G401 (cell line): ENCODE measurements at places on chromosomes 16 and 17. TPM values are rescaled to one million over a fixed set of nuclear protein-coding genes. Genes with fewer than 3 reads are reported as not detected.

The CEP20 gene
- 53.8 and 85.1 TPM in 2 replicates for total RNA-seq

- DNase-seq, result no peak
These were observed 3.2 kb upstream of the ZNF785 start for GRCh38 chr16:30588651-30589050.

The NECAB2 gene
- 7.4 and 9.2 TPM in 2 replicates for total RNA-seq

GRCh38 chr16:12547608-12547922 lies 256.1 kb downstream of the CPPED1 start:
- DNase-seq, result no peak

DNA sequence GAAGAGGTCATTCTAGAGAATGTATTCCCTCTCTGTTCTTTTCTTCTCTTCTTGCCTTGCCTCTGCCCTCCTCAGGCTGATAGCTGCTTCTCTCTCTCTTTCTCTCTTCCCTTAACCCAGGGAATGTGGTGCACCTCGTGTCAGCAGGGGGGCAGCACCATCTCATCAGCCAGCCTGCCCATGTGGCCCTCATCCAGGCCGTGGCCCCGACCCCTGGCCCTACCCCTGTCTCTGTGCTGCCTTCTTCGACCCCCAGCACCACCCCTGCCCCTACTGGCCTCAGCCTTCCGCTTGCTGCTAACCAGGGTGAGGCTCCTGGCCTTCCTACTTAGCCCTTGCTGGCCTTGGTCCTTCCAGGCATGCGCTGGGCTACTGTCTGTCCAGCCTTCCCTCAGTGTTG lies 23.5 kb downstream of the SRCAP start:
- DNase-seq, result no peak

- DNase-seq, result no peak
These were observed 16.2 kb downstream of the CLUH start for GRCh38 chr17:2695243-2695960.

The COQ7 gene
- total RNA-seq, result 16.6 and 24.0 TPM in 2 replicates

- DNase-seq, result peak; percentile 59
These were observed 8.1 kb downstream of the MEIOB start for GRCh38 chr16:1863681-1864460.

DNA sequence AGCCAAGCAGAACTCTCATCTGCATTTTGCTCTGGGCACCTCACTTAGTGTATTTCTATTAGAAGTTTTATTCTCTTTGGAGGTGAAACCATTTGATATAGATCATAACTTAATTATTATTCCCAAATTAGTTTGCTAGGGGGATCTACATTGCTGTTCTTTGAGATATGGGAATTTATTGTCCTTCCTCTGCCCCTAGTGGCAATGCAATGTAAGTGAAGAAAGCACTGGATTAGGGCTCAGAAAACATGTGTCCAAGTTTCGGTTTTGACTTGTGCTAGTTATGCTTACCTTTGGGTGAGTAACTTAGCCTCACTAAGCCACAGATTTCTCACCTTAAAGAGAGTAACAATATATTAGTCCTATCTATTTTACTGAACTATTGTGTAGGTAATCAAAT lies 2.9 kb downstream of the KRT39 start:
- DNase-seq, result no peak

The CORO6 gene
- 3.6 and 9.7 TPM in 2 replicates for total RNA-seq

DNA sequence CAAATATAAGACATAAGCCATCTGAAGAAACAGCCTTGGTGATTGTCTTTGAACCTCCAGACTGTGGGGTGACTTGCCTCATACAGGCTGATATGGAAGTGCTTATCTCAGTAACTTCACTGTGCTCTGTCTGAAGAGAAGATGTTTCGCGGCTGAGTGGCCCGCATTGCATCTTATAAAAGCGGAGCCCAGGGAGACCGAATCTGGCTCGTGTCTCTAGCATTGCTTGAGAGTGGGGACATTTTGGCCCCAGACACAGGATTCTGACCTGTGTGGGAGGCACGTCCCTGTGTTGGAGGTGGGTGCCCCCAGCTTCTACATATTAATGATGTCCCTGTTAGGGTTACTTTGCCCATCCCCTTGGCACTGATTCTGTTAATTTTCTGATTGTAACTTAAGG lies 66.4 kb downstream of the METRNL start:
- no peak for DNase-seq

- DNase-seq, result no peak
These were observed 802 bp upstream of the TOB1 start for GRCh38 chr17:50866950-50867362.

The KRT15 gene
- not detected in 2 replicates for total RNA-seq

DNA sequence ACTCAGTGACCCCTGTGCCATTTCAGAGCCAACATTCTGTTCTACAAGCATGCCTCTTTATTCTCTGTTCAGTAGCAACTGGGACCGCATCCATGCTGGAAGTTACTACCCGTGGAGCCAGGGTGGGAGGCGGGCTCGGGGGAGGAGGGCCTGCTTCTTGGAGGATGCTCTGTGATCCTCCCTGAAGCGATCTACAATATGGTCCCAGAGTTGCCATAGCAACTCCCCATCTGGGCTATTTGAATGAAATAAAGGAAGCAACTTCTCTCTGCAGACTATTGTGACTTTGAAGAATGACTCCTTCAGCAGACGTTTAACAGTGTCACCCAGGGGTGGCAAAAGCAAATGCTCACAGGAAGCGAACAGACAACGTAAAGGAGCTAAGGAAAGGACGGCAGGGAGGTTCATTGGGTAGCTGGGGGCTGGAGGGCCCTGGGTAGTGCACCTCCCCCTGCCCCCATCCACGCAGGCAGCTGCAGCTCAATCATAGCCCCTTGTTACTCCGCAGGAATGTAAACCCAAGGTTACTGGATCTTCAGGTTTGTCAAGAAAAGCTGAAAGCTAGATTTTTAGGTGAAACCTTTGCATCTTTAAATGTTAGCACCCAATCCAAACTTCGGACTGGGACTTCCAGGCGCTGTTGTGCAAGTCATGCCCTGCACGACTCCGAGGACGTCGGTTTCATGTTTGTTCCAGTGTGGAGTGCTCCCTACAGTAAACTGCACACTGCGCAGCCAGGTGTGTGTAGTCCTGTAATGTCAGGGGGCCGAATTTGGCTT lies 51.1 kb upstream of the MEAK7 start:
- peak; percentile 30 for DNase-seq

The MARVELD3 gene
- 3.6 and 4.3 TPM in 2 replicates for total RNA-seq

DNA sequence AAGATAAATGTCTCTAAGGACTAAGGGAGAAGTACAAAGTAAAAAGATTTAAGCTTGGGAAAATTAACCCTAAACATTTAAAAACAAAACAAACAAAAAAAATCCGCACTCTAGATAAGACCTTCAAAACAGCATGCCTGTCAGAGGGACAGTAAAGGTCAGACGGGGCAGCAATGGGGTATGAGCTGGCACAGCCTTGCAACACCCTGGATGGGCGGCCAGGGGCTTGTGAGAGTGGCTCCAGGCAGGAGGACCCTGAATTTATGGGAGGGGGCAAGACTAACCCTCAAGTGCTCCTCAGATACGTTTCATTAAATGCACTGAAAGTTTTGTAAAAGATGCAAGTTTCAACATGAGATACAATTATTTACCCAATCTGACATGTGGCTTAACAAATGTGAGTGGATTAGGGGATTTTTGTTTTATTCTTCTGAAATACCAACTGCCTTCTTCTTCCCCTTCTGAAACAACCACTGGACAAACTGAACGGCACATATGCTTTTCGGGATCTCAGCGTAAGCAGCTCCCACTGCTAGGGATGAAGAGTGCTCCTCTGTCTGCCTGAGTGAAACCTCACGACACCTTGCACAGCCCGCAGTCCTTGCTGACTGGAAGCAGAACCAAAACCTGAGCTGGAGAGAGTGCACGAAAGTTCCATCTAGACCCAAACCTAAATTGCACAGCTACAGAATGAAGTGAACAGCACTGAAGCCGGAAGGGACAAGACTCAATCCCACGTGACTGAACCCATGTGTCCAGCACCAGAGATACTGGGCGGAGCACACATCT lies 128.4 kb downstream of the ANKRD11 start:
- DNase-seq, result peak; percentile 43

The AATK gene
- 7.5 and 19.0 TPM in 2 replicates for total RNA-seq

DNA sequence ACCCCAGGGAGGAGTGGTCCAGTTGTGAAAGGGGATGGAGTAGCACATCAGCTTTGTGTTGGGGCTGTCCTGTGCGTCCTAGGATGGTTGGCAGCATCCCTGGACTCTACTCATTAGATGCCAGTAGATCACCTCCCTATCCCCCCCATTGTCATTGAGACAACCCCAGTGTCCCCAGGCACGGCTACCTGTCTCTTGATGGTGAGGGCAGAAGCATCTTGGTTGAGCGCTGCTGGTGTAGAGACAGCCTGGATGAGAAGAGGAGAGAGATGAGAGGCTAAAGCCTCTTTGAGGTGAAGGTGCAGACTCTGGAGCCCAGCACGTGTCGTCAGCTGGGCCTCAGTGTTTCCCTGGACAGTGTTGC lies 55.4 kb downstream of the TNFRSF13B start:
- no peak for DNase-seq

The CBX1 gene
- total RNA-seq, result 54.5 and 65.0 TPM in 2 replicates

DNA sequence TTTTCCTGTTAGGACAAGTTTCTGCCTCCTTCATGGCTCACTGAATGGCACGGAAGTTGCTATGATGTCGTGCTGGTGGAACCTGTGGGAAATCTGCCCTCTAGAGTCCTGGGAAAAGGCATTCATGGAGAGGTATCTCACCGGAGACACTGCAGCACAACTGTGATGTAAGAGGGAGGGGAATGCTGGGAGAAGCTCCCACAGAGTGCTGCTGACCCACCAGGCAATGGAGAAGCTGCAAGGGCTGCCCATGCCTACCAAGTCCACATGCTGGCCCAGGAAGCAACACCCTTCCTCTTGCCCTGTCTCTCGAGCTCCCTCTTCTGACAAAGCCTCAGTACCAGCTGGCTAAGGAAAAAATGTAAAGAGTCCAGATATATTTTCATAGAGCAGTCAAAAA lies 45.2 kb upstream of the SLC5A11 start:
- DNase-seq, result no peak

The SCNN1B gene
- total RNA-seq, result not detected in 2 replicates

DNA sequence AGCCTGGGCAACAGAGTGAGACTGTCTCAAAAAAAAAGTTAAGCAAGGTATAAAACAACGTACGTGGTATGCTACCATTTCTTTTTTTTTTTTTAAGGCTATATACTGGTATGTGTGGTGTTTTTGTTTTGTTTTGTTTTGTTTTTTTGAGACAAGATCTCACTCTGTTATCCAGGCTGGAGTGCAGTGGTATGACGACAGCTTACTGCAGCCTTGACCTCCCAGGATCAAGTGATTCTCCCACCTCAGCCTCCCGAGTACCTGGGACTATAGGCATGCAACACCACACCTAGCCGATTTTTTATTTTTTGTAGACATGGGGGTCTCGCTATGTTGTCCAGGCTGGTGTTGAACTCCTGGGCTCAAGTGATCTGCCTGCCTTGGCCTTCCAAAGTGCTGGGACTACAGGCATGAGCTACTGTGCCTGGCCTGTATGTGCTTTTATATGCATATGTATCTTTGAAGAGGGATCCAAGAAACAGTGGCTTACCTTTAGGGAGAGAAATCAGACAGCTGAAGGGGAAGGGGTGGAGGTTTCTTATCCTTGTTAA lies 6.5 kb downstream of the CENPV start:
- DNase-seq, result no peak

DNA sequence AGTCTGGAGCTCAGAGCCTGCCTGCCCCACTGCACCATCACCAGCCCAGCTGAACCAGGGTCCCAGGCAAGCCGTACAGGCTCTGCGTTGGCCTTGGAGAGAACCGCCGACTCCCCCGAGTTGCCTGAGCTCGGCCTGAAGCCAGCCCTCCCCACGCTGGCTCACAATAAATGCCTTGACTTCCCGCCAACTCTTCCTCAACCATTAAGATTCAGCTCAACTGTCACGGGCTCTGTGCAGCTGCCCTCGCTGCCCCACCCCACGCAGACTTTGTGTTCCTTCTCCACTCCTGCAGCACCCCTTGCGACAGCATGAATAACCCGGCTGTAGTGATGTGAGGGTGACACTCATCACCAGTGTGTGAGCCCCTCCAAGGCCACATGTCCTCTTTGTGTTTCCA lies 4.8 kb upstream of the QPRT start:
- peak; percentile 25 for DNase-seq

DNA sequence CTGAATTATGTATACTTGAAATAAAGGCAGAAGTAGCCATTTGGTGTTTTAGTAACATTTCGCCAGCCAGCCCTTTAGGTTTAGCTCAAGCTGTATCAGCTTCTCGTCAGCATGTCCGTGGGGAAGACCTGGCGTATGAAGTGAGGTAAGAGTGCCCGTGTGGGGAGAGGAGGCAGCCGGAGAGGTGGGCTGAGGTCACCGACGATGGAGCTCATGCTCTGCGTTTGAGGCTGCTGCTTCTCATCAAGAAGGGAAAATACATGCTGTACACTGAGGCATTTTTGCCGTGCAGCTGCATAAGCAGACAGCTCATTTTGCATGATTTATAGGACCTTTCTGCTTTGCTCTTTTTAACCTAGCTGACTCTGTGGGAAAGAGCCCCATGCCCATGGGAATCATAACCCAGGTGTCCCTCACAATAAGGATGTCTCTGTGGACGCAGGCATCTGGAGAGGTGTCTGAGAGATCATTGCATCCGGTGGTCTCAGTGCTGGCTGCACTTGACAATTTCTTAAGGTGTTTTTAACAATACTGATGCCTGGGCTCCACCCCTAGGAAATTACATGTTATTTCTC lies 179.1 kb downstream of the ABCC12 start:
- no peak for DNase-seq

The TMEM235 gene
- total RNA-seq, result not detected in 2 replicates

DNA sequence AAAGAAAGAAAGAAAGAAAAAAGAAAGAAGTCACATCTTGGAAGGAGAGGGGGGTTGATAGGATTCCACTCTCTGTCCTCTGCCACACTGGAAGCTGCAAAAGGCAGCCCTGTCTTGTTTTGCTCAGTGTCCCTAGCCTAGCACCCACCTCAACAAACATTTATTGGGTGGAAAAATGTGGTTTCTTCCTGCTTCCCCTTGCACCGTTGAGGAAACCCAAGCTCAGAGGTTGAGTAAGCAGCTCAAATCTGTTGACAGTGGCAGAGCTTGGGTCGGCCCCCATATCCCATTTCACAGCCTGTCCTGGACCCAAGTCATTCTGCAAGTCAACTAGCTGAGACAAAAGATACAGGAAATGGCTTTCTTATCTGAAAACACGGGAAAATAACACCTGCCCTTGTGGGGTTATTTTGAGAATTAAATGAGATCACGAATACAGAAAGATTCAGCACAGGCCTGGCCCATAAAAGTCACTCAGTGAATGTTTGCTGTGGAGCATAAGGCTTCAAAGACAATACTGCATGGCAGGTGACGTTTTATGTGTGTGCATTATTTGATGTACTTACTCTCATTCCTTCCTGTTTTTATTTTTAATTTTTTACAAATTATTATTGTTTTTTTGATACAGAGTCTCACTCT lies 63.6 kb downstream of the SCNN1B start:
- DNase-seq, result no peak

The PAFAH1B1 gene
- total RNA-seq, result 70.3 and 181 TPM in 2 replicates

- DNase-seq, result no peak
These were observed 103.4 kb downstream of the VPS53 start for GRCh38 chr17:611202-611601.

DNA sequence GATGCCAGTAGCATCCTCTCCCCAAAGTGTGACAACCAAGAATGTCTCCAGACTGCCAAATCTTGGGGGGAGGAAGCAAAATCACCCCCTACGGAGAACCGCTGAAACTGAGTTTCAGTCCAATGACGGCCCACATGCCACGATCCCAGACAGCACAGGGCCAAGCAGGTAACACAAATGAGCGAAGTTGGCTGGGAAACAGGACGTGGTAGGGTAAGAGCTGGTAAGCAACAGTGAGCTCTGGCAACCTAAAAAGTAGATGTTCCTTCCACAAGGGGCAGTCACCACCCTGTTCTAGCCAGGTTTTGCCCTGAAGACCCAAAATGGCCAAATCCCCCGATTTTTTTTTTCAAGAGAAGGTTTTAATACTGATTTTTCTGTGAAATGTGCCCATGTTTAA lies 25.4 kb downstream of the ZFHX3 start:
- DNase-seq, result no peak

- no peak for DNase-seq
These were observed 85.9 kb upstream of the PLCG2 start for GRCh38 chr16:81693041-81693743.
